ENCODE measurements at places on chromosomes 1 and 21.

- no peak for DNase-seq
Observed at GRCh38 chr1:180923021-180923841, 10.5 kb downstream of the KIAA1614 start.

DNA sequence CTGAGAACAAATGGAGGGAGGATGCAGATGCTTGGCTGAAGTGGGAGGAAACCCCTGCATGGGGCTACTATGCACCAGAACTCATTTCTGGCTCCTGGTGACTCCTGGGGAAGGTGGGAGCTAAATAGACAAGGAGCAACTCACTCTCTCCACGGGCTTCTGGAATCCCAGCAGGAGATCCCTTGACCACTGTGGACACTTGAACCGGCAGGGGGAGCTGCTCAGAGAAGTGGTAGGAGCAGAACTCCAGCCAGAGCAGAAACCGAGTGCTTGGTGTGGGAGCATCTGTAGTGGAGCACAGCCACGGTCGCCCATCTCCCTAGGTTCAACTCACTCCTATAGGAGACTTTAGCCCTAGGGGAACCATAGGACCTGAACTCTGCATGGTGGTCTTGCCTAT, 205.6 kb upstream of the GJB5 start:
- no peak for DNase-seq

GRCh38 chr1:79762461-79762860, 755.9 kb upstream of the ADGRL4 start:
- DNase-seq, result no peak

- DNase-seq, result no peak
Observed at GRCh38 chr1:84833194-84833593, 59.8 kb downstream of the LPAR3 start.

GRCh38 chr1:113874012-113874879, 2.7 kb upstream of the PTPN22 start:
- no peak for DNase-seq

GRCh38 chr1:226702318-226702956, 36.6 kb downstream of the ITPKB start:
- no peak for DNase-seq

DNA sequence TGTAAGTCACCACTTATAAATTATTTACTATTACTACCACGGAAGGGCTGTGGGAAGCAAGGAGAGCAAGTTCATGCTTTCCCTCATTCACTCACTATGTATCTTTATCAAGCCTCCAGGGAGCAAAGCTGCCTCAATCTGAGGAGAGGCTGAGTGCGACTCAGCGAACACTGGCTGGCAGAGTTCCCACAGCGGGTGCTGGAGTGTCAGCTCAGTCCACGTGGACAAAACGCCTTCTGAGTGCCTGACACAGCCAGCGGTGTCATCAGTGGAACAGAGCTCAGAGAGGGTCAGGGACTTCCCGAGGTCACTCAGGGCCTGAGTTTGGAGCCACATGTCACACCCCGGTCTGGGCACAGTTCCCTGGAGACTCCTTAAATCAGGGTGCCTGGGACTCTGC, 16.9 kb downstream of the MATN1 start:
- DNase-seq, result no peak

DNA sequence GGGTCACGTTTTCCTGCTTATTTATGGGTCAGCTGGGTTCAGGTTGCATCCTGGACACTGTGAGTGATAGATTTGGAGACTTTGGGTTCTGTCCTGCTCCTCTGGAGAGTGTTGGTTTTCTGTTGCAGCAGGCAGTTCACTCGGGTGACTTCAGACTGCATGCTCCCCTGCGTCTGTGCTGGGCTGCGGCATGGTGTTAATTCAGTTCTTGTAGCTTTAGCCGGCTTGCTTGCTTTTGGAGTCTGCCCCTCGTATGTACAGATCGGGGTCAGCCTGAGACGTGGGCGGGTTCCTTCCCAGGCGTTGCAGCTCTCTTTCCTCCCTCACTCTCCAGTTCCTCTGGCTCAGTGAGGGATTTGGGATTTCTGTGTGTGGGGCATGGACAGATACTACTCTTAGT, 38.0 kb downstream of the PCNT start:
- no peak for DNase-seq
